ENCODE measurements at places on chromosomes 16 and 17. TPM values are rescaled to one million over a fixed set of nuclear protein-coding genes. Genes with fewer than 3 reads are reported as not detected.

Gene KRT33B
- not detected for total RNA-seq

Gene PIK3R5
- total RNA-seq, result 0.33 TPM

Gene POLG2
- 10.8 TPM for total RNA-seq

Gene YBX2
- total RNA-seq, result not detected
